NCI-H187 (cell line): ENCODE measurements at places on chromosomes 1 and 21.

GRCh38 chr1:182301467-182302198 lies 90.0 kb downstream of the GLUL start:
- peak; percentile 46 for DNase-seq

DNA sequence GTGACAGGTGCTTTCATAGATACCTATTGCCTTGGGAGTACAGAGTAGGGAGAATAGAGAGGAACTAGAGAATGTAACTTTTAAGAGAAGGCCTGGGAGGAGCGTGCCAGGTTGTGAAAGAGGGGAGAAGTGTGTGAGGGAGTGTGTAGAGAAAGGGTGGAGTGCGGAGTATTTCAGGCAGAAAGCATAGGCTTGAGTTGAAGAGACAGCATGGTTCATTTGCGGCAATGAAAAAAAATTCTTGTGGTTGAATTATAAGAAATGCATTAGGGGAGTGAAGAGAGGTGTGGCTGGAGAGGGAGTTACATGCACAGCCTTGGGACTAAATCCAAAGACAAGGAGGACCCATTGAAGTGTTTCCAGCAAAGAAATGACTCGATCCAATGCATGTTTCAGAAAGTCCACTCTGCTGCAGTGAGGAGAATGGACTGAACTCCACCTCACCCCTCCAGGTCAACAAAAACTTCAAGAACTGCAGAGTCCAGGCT lies 81.7 kb upstream of the ADAM30 start:
- DNase-seq: peak; percentile 44

DNA sequence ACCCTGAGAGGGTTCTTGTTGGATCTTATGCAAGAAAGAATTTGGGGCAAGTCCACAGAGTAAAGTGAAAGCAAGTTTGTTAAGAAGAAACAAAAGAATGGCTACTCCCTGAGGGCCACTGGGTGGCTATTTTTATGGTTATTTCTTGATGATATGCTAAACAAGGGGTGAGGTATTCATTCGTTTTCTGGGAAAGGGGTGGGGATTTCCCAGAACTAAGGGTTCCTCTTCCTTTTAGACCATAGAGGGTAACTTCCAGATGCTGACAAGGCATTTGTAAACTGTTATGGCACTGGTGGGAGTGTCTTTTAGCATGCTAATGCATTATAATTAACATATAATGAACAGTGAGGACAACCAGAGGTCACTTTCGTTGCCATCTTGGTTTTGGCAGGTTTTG lies 18.2 kb upstream of the IFI6 start:
- DNase-seq: no peak

DNA sequence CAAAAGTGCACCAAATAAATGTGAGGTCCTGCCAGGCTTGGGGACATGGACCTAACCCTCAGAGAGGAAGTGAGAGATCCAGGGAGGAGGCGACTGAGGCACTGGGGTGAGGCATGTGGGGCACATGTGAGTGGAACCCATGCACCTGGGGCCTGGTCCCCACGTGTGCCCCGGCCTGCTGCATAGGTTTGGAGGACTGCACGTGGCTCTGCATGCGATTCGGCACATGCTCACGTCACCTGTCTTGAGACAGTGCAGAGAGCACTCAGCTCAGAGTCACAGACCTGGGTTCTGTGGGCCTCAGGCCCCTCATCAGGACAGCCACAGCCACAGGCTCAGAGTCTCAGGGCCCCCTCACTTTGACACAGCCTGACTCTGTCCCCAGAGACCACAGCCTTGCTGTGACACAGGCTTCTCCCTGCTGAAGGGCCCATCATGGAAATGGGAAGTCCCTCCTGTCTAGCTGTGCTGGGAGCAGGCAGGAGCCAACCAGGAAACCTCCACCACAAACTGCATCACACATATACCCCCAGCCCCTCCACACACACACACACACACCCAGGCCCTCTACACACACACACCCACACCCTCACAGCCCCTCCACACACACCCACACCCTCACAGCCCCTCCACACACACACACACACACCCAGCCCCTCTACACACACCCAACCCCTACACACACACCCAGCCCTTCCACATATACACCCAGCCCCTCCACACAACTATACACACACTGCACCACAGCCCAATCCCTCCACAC lies 48.2 kb downstream of the SLC9A1 start:
- no peak for DNase-seq

- DNase-seq: peak; percentile 60
Measured at GRCh38 chr1:6486433-6487011, 4.9 kb downstream of the PLEKHG5 start.

- no peak for DNase-seq
Measured at GRCh38 chr21:38314558-38314957, 57.8 kb downstream of the KCNJ15 start.

- DNase-seq: no peak
Measured at GRCh38 chr1:3236955-3237354, 168.0 kb downstream of the PRDM16 start.

- DNase-seq: no peak
Measured at GRCh38 chr1:17016317-17016661, 4.6 kb upstream of the ATP13A2 start.

GRCh38 chr1:235074523-235075047 lies 54.1 kb downstream of the TOMM20 start:
- DNase-seq: no peak

GRCh38 chr1:211577819-211578639 lies 932 bp downstream of the SLC30A1 start:
- peak; percentile 11 for DNase-seq

DNA sequence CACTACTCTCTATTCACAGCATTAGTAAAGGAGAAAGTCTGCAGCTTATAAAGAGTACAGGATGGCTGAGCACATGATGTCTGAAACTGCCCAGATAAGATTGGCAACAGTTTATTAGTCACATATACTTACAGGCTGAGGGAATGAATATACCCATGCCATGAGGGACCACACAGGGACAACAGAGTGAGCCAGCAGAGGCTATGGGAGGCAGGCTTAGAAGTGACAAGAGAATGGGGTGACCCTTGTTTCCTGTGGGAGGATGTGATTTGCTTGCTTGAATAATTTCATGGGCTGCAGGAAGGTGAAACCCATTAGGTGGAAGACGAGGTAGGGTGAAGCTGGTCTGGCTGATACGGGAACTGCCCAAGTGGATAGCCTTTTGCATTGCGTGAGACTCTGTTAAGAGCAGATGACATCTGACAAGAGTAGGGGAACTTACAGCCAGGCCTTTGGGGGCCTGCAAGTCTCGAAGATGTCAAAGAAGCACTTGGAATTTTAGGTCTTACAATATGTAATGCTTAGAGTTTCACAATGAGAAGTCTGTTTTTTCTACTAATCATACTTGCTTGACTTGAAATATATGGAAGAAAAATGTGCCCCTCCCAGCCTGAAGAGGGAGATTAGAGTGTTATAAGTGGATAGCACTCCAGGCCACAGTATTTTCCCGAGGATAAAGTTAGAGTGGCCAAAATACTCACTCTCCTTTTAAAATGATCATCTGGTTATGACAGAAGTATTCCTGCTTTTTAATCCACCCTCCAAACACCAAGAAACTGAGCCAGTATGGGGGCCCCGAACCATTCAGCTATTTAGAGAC lies 34.6 kb upstream of the TNFSF4 start:
- DNase-seq: no peak

DNA sequence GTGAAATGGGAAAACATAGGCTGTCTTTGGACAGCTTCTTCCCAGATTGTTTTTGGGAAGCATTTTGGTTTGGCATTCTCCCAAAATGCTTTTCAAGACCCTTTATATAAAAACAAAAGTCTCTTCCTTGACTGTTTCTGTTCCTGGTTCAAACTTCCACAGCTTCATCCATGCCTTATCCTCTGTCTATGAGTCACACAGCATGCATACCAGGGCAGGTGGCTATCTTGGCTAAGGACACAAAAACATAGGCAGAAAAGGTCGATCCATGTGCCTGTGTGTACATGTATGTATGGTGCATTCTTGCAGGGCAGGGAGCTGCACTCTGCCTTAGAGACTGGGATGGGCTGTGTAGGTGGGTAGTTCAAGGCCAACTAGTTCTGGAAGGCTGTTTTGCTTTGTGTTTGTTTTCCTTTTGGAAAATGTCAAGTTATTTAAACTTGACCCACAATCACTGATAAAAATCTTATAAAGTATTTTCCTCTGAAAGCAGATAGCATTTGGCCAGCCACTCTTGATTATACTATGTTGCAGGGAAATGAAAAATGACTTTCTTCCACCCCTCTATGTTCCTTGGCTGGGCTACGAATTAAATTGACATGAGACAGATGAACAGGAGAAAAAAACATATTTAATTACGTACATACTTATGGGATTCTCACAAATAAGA lies 437.0 kb downstream of the SIPA1L2 start:
- DNase-seq: no peak

GRCh38 chr21:29017639-29018237 lies 1.4 kb downstream of the RWDD2B start:
- DNase-seq: no peak

GRCh38 chr1:9129266-9130041 lies 552 bp upstream of the GPR157 start:
- peak; percentile 12 for DNase-seq

DNA sequence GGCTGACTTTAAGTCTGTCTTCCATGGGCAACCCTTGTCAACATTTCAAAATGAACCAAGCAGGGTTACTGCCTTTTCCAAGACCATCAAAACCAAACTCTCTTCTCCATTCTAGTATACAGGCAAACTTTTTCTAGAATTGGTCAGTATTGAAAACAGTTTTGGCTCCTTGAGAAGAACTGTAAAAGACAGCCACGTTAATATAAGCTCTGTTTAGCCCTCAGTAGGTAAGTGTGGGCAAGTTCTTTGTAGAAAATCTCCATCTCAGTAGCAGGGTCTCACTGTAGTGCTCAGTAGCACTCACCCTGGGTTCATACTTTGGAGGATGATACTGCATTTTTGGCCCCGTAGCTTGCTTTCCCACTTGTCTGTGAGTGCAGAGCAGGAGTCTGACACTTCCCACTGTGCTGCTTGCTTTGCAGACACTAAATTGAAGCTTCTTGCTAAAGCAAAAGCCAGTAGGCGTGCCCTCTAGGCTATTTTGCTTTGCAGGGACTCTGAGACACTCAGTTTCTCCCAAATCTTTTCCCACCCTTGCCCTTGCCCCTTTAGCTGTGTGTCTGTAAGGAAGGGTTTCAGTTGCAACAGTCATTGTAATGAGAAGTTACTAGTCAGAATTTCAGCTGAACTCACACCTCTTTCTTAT lies 34.3 kb upstream of the CACYBP start:
- no peak for DNase-seq

- no peak for DNase-seq
Measured at GRCh38 chr1:218341325-218341724, 3.8 kb upstream of the TGFB2 start.

GRCh38 chr1:39850606-39851216 lies 32.6 kb downstream of the TRIT1 start:
- DNase-seq: no peak

GRCh38 chr1:76840278-76840677 lies 27.0 kb upstream of the ST6GALNAC5 start:
- DNase-seq: no peak

- no peak for DNase-seq
Measured at GRCh38 chr1:173474097-173474779, 2.9 kb upstream of the PRDX6 start.

GRCh38 chr1:204443260-204443619 lies 31.6 kb upstream of the PPP1R15B start:
- DNase-seq: no peak
